CD4-positive, alpha-beta T cell (primary cell): ENCODE measurements at places on chromosomes 16 and 17.
A peak's percentile ranks its signal among the peaks of the same experiment; 100 is the strongest.

- DNase-seq: no peak
These were observed 5.2 kb upstream of the FANCA start for GRCh38 chr16:89821438-89822187.

DNA sequence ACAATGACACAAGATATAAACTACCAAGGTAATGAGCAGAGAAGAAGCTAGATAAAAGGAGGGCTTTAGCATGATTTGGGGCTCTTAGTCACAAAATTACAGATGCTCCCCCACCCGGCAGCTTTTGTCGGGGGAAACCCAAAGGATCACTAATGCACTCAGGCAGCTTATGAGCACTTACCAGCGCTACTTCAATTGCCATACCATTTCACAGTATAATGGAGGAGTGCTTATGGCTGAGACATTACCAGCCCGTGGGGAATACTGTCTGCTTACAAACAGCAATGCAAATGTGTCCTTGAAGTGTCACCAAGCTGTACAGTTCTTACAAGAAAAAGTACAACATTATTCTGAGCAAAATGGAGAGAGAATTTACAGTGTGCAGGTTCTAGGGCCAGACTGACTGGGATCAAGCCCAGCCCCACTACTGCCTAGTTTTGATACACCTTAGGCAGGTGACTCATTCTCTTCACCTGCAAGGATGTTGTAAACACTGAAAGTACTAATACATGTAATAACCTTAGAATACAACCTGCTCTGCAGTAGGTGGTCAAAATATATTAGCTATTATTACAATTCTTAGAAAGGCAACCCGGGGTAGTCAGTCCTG, 16.3 kb downstream of the ANKFY1 start:
- DNase-seq: no peak

GRCh38 chr17:45581860-45582259, 91.3 kb upstream of the PLEKHM1 start:
- DNase-seq: no peak

- peak; percentile 54 for DNase-seq
These were observed 7.5 kb upstream of the HSD3B7 start for GRCh38 chr16:30977502-30977901.

DNA sequence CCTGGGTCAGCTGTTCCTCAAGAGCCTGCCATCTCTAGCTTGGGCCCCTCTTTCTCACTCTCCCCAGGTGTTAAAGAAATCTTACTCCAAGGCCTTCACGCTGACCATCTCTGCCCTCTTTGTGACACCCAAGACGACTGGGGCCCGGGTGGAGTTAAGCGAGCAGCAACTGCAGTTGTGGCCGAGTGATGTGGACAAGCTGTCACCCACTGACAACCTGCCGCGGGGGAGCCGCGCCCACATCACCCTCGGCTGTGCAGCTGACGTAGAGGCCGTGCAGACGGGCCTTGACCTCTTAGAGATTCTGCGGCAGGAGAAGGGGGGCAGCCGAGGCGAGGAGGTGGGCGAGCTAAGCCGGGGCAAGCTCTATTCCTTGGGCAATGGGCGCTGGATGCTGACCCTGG, 6.8 kb downstream of the CNP start:
- DNase-seq: no peak

GRCh38 chr16:4578961-4579530, 22.9 kb downstream of the C16orf96 start:
- no peak for DNase-seq

DNA sequence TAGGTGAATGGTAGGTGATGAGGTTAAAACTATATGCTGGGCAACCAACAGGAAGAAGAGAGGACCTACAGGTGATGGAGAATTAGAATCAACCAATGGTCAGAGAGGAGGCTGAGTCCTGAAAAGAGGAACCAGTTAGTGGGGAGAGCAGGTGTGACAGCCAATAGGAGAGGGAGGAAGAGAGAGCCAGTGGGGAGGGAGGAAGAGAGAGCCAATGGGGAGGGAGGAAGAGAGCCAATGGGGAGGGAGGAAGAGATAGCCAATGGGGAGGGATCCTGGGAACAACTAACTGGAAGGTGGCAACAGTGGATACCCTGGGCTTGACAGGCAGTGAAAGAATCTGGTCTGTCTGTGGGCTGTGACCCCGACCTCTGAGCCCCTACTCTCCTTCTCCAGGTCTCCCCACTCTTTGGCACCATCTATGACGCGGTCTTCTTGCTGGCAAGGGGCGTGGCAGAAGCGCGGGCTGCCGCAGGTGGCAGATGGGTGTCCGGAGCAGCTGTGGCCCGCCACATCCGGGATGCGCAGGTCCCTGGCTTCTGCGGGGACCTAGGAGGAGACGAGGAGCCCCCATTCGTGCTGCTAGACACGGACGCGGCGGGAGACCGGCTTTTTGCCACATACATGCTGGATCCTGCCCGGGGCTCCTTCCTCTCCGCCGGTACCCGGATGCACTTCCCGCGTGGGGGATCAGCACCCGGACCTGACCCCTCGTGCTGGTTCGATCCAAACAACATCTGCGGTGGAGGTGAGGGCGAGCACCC, 3.7 kb downstream of the GUCY2D start:
- DNase-seq: no peak

DNA sequence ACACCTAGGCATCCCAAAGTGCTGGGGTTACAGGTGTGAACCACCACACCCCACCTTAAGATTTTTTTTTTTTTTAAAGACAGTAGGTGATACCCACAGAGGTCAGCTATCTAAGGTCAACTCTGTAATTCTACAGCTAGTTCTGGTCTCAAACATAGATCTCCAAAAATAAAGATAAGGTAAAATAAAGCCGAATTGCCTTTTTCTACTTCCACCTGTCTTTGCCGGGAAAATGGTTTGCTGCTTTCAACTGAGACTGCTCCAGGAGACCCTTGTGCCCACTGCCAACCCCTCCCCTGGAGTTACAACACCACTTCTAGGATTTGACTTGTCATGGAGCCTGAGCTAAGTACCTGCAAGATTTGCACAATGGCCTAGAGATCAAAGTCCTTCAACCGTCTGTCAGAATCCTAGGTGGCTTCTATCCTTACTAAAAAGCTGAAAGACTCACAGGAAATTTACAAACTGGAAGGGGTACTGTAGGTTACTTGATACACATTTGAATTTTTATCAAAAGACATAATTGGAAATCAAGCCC, 4.7 kb upstream of the CNOT1 start:
- DNase-seq: no peak

DNA sequence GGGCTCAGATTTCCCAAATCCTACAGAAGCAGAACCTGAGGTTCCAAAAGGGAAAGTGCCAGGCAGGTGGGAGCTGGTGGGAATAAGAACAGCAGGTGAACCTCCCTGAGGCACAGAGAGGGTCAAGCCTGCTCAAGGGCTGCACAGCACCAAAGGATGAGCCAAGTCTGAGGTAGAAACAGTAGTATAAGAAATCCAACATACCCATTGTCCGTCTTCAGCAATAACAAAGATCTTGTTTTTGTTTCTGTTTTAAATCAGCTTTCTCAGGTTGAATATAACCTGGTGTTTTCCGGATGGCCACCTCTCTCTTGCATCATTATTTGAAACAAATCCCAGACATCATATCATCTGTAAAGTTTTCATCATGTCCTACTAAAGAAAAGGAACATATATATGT, 10.6 kb upstream of the CES3 start:
- no peak for DNase-seq

- peak; percentile 57 for DNase-seq
These were observed 16.8 kb downstream of the CDR2 start for GRCh38 chr16:22357635-22357971.

- no peak for DNase-seq
These were observed 33.7 kb downstream of the GDE1 start for GRCh38 chr16:19488213-19488640.

- DNase-seq: no peak
These were observed 5.4 kb downstream of the LRRC75A start for GRCh38 chr17:16486373-16487250.

DNA sequence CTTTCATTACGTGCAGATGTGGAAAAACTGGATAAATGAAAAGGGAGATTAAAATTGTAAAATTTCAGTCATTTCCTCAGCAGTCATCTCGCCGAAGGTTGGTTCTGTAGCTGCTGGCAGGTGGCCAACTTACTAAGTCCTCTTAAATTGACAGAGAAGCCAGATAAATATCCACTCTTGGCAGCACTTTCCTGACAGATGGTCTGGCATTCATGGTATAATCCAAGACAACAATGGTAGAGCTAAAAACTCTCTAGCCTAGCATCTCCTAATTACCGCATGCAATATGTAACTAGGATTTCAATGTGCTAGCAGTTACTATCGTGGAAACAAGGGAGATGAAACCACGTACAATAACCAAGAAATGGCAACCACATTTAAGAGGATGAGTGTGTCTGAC, 306.3 kb downstream of the CNTNAP4 start:
- no peak for DNase-seq

DNA sequence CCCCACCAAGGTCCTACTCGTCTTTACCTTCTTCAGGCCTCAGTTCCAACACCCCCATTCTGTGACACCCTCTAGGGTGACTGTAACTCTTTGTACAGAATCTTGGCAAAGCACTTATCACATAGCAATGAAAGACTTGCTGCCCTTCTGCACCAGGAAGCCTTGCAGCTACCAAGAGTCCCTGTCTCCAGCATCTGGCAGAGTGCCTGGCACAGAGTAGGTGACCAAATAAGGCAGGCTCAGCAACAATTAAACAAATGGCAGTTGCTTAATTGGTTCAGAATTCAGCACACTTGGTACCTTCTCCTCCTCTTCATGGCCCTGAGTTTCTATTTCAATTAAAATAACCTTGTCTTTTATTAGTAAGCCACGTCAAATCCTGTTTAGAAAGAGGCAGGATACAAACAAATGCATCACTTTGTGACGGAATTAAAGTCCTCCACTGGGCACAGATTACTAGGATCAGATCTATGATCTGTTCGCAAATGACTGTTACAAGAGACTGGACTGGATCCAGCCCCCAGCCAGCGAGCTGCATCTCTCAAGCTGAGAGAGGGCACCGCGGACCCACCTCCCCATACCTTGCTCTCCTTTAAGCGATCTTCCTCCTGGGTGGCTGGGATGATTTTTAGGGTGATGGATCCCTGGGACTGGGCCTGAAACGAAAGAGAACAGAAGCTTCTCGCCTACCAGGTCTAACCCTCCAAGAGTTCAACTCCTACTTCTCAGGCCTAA, 9.4 kb downstream of the MPP3 start:
- no peak for DNase-seq

GRCh38 chr17:77361986-77362620, 221.3 kb downstream of the SEC14L1 start:
- no peak for DNase-seq

DNA sequence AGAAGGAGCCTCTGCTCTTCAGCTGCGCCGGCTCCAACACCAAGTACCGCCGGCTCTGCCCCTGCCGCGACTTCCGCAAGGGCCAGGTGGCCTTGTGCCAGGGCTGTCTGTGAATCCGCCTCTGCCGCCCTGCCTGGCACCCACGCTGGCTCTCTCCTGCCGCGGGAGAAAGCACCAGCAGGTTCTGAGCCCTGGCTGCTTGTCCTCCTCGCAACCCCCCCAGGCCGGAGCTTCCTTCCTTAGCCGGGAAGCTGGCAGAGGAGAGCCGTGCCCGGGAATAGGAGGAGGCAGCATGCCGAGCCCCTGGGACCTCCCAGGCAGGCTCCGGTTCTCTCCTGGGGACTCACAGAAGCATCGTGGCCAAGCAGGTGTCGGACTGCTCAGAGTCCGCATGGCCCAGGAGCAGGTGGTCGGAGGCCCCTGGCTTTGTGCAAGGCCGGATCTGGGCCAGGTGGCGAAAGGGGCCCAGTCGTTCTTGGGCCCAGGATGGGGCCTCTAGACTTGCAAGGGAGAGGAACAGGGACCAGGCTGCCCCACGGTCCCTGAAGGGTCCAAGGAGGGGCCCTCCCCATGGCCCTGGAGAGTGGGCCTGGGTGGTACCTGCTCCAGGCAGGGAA, 80.6 kb downstream of the MGAT5B start:
- DNase-seq: no peak

DNA sequence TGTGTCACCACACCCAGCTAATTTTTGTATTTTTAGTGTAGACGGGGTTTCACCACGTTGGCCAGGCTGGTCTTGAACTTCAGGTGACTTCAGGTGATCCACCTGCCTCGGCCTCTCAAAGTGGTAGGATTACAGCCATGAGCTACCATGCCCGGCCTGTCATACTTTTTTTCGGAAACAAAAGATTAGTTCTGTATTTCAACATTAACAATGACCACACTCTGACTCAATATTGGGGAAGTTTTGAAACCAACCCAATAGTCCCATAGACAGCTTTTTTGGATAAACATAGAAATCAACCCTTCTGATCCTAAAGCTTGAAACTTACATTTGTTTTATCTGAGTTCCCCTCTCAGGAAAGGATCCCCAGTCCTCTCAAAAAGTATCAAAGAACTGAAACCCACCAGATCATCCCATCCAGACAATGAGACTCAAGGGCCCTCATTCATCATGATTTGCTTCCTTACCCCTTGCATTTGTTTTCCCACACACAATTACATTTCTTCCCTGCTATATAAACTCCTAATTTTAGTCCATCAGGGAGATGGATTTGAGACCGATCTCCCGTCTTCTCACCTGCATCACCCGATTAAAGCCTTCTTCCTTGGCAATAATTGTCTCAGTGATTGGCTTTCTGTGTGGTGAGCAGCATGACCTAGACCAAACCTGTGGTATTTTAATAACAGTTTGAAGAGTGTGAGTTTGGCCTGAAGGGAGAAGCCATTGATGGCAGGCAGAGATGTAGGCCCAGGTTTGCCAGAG, 7.2 kb upstream of the AGRP start:
- no peak for DNase-seq

DNA sequence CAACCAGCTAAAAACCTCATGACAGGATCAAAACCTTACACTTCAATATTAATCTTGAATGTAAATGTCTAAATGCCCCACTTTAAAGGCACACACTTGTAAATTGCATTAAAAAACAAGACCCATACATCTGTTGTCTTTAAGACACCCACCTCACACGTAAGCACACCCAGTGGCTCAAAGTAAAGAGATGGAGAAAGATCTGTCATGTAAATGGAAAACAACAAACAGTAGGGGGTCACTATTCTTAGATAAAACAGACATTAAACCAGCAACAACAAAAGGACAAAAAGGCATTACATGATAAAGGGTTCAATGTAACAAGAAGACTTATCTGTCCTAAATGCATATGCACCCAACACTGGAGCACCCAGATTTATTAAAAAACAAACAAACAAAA, 35.6 kb downstream of the SDR42E1 start:
- no peak for DNase-seq

GRCh38 chr17:59666235-59666634, 41.0 kb downstream of the PTRH2 start:
- DNase-seq: no peak

DNA sequence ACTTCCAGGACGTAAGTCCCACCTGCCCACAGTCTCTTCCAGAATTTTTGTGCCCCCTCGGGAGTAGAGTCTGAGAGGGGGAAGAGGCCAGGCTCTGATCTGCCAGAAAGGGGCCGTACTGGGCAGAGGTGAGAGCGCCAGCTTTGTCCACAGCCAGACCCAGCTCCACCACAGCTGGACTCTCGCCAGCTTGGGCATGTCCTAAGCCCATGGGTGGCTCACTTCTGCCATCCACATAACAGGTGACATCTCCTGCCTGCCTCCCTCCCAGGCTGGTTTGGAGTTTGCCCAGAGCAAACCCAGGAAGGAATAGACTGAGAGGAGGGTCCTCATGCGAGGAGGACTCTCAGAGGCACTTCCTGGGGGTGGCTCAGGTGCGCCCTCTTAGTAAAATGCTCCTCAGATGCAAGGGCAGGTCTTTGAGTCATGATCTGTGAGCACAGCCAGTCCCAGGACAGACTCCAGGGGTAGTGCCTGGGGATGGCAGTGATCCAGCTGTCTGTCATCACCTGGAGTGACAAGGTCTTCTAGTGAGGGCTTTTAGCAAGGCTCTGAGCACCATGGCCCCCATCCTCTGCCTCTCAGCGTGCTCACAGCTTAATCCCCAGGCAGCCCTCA, 89.2 kb downstream of the AMFR start:
- DNase-seq: no peak

- DNase-seq: no peak
These were observed 17.1 kb downstream of the FOXJ1 start for GRCh38 chr17:76123749-76124581.
